ENCODE measurements at places on chromosomes 4 and X. TPM values are rescaled to one million over a fixed set of nuclear protein-coding genes. Genes with fewer than 3 reads are reported as not detected.

Gene SPARCL1
- 8.8 TPM for polyA plus RNA-seq

- peak; percentile 52 for DNase-seq
Measured at GRCh38 chrX:107686792-107687191, 58.5 kb downstream of the PRPS1 start.

DNA sequence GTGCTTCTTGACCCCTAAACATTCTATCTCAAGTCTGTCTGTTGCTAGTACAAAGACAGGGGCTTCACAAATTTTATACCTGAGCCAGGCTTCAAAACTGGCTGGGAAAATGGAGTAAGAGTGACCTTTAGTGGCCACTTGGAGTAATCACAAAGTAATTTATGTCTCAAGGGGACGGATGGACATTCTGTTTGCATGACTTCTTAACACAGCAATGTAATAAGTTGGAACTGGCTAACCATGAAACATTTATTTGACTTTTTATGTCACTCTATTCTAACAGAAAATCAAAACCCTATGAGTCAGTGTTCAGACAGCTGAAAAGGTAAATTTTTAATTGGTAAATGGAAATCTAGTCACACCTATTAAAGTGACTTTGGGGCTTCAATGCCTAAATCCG lies 600.6 kb downstream of the ANKRD50 start:
- peak; percentile 81 for DNase-seq

Gene CLDN34
- 0.17 TPM for polyA plus RNA-seq

Gene FREM3
- polyA plus RNA-seq = 0.07 TPM

Gene ZNF518B
- 28.0 TPM for polyA plus RNA-seq
